Psoas muscle (tissue), 8 donors: ENCODE measurements at places on chromosomes 7 and 10. TPM values are rescaled to one million over a fixed set of nuclear protein-coding genes. Genes with fewer than 3 reads are reported as not detected.

DNA sequence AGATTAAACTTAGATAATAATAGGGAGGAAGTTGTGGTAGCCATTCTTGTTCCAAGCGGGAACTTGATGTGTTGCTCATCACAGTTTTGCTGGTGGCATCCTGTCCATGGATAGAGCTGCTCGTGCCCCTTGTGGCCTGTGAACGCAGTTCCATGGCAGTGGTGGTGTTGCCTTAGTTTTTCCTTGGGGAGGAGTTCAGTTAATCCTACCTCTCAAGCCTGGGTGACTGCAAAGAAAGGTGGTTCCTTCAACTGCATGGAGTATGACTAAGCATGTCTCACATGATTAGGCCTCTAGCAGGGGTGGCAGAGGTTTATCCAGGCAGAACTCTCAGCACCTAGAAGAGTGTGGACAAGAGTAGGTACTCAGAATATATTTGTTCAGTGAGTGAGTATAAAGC, 99.7 kb downstream of the MAPK8 start:
- no peak overlapping the region for H3K4me3 ChIP-seq
- peaks cover 15% of the 10 kb centered on the region for H3K36me3 ChIP-seq
- H3K27me3 ChIP-seq = no peaks in the 10 kb centered on the region
- no peaks in the 10 kb centered on the region for H3K4me1 ChIP-seq

HOXA13 gene
- not detected for total RNA-seq

DNA sequence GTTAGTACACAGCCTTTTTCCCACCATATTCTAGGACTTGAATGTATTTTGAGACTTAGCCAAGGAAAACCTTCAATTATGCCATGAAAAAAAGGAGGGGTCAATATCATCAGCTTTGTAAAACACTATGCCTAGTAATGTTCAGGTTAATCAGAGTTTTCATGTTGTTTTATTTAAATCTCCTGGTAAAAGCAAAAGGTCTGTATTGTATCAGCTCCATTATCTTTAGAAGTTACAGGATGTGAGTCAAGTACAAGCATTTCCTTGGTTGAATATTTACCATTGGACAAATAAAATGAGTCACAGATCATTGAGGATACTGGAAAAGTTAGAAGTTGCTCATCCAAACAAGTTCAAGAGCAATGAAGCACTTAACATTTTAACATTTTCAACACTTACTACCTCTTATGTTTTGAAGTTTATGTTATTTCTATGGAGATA, 89.9 kb upstream of the CAPZA2 start:
- H3K4me3 ChIP-seq = no peak overlapping the region
- peaks cover 14% of the 10 kb centered on the region for H3K4me1 ChIP-seq
- DNase-seq = no peak
- peaks cover 74% of the 10 kb centered on the region for H3K36me3 ChIP-seq

PLAC9 gene
- 7.8 TPM for total RNA-seq

GRCh38 chr10:59708816-59709394, 745 bp downstream of the SLC16A9 start:
- H3K36me3 ChIP-seq = no peaks in the 10 kb centered on the region
- peak overlapping the region; percentile 78 for H3K27ac ChIP-seq
- peaks cover 12% of the 10 kb centered on the region for H3K4me1 ChIP-seq
- peak; percentile 16 for DNase-seq

DNA sequence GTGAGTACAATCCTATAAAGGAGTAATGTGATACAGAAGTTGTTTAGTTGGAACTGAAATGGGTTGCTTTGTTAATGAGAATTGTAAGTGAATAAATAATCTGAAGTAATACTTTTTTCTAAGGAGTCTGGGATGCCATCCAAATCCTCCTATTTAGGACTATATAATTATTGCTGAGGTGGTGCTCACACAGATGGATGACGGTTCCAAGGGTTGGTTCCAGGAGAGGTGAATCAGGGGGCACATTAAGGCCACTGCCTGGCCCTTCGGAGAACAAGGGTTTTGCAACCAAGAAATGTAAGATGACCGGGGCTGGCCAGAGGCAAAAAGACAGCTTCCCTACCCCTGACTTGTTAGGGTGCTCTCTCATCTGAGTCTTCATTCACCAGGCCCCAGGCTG, 352.7 kb downstream of the PHTF2 start:
- no peaks in the 10 kb centered on the region for H3K27me3 ChIP-seq
- no peak overlapping the region for H3K4me3 ChIP-seq
- no peak overlapping the region for H3K27ac ChIP-seq

- H3K4me1 ChIP-seq = peaks cover 22% of the 10 kb centered on the region
- peak; percentile 78 for DNase-seq
- no peaks in the 10 kb centered on the region for H3K36me3 ChIP-seq
- H3K27me3 ChIP-seq = no peaks in the 10 kb centered on the region
- peak overlapping the region; percentile 30 for H3K4me3 ChIP-seq
These were observed 17.1 kb upstream of the TMEM120A start for GRCh38 chr7:76011442-76011861.

PTF1A gene
- total RNA-seq = not detected

WDR86 gene
- not detected for total RNA-seq

PIP gene
- total RNA-seq = not detected

DNA sequence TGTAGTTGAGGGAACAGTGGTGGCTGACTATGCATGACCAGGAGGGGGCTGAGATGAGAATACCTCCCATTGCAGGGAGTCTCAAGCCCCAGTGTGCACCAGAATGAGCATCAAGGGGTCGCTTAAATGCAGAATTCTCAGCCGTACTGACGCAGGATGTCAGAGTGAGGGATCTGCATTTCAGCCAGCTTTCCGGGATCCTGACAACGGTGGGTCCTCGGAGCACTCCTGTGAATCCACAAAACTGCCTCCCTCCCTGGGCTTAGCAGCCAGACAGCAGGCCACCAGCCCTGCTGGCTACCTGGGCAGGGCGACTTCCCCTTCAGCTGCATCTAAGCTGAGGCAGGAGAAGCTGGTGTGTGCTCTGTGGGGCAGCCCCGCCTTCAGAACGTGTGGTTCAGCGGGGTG, 21.8 kb upstream of the LOXL4 start:
- H3K27me3 ChIP-seq = no peaks in the 10 kb centered on the region
- no peak overlapping the region for H3K4me3 ChIP-seq
- no peaks in the 10 kb centered on the region for H3K36me3 ChIP-seq
- no peak overlapping the region for H3K27ac ChIP-seq

DNA sequence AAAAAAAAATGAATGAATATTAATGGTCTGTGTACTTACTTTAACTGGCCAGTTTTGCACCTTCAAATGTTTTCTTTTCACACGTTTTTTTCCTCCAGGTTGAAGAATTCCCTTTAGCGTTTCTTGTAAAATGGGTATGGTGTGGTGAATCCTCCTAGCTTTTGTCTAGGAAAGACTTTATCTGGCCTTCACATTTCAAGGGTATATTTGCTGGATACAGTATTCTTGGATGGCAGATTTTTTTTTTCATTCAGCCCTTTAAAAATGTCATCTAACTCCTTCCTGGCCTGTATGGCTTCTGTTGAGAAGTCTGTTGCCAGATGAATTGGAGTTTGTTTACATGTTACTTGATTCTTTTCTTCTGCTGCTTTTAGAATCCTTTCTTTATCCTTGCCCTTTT, 10.1 kb downstream of the SLC25A40 start:
- H3K36me3 ChIP-seq = no peaks in the 10 kb centered on the region
- H3K4me1 ChIP-seq = no peaks in the 10 kb centered on the region
- DNase-seq = no peak
- no peak overlapping the region for H3K4me3 ChIP-seq
- H3K27me3 ChIP-seq = no peaks in the 10 kb centered on the region
- H3K27ac ChIP-seq = no peak overlapping the region

GRCh38 chr7:33798686-33799325, 106.5 kb upstream of the BMPER start:
- H3K27me3 ChIP-seq = no peaks in the 10 kb centered on the region
- H3K4me3 ChIP-seq = no peak overlapping the region
- no peaks in the 10 kb centered on the region for H3K36me3 ChIP-seq
- DNase-seq = no peak
- no peaks in the 10 kb centered on the region for H3K4me1 ChIP-seq
- H3K27ac ChIP-seq = no peak overlapping the region

DNA sequence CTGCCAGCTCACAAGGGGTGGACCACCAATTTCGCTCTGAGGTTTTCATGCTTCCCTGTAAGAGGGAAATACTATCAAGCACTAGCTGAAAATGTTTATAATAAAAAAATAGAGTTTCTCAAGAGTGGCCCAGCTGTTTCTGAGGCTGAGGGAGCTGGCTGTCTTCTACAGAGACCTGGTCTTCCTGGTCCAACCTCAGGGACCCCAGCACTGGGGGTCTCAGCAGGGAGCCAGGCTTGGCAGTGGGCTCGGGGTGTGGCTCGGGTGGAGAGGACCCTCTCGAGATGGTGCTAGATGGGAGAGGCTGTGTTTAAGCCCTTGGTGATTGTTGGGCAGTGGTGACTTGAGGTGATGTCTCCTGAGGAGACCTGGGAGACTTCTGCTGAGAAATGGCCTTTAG, 87.3 kb upstream of the SHH start:
- H3K27me3 ChIP-seq = no peaks in the 10 kb centered on the region
- no peak for DNase-seq
- no peak overlapping the region for H3K27ac ChIP-seq

DNA sequence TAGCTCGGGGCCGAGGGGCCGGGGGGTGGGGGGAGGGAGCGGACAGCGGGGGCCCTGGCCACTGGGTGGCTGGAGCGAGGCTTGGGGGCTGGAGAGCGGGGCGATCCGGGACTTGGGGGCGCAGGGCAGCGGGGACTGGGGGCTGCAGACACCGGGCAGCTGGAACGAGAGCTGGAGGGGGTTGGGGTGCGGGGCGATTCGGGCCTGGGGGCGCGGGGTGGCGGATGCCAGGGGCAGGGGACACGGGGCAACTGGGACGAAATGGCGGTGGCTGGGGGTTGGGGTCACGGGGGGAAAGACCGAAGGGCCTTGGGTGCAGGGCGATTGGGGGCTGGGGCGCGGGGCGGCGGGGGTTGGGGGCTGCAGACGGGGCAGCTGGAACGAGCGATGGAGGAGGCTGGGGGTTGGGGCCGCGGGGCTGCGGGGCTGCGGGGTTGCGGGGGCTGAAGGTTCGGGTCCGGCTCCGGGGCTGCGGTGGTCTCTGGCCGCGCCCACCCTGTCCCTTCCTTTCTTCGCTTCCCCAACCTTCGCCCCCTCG, 590 bp downstream of the COL26A1 start:
- peak overlapping the region; percentile 69 for H3K4me3 ChIP-seq
- peaks cover 9% of the 10 kb centered on the region for H3K27me3 ChIP-seq
- no peak overlapping the region for H3K27ac ChIP-seq
- H3K4me1 ChIP-seq = no peaks in the 10 kb centered on the region
- no peak for DNase-seq

OR13A1 gene
- total RNA-seq = not detected

DNA sequence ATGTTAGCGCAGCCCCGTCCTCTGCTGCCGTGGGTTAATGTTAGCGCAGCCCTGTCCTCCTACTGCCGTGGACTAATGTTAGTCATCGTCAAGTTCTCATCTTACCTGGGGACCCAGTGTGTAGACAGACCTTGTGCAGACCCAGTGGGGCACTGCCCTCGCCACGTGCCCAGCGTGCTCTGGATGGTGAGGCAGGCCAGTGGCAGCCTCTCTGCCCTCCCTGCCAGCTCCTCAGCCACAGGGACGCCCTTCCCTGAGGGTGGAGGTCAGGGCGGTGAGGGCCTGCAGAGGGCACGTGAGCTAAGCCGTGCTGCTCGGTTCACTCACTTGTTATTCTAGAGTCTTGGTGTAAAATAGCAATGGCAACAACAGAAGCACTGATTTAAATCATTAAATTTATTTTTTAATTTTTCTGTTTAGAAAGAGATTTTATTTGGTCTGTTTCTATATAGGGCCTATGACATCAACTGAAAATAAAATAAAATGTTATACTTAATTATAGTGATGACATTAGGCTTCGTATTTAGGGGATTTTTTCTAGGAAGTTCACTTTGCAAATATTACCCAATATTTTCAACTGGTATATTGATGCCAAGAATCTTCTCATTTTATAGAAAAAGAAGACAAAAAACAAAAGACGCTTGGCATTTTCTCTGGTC, 48.4 kb downstream of the NKX6-2 start:
- no peak overlapping the region for H3K27ac ChIP-seq
- H3K4me3 ChIP-seq = no peak overlapping the region
- no peaks in the 10 kb centered on the region for H3K4me1 ChIP-seq
- DNase-seq = no peak
- peaks cover 14% of the 10 kb centered on the region for H3K36me3 ChIP-seq

ENKUR gene
- total RNA-seq = not detected

DNA sequence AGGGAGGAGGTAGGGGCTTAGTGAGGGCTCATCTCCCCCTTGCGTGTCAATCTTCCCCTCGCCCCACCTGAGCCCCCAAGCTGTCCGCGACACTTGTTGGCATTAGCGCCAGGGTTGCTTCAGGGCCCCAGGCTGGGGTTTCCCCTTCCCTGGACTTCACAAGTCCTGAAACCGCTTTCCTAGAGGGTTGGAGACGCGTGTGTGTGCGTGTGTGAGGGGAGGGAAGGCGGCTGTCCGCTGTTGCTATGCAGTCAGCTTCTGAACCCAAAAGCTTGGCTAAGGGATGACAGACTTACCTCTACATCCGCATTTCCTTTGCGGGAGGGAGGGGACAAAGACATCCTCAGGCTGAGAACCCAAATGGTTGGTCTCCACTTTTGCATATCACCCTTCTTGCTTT, 803 bp downstream of the GOLGA7B start:
- H3K4me3 ChIP-seq = peak overlapping the region; percentile 69
- DNase-seq = no peak
- peaks cover 8% of the 10 kb centered on the region for H3K4me1 ChIP-seq
- no peak overlapping the region for H3K27ac ChIP-seq

THNSL1 gene
- total RNA-seq = 3.2 TPM

- no peak overlapping the region for H3K27ac ChIP-seq
- H3K4me1 ChIP-seq = no peaks in the 10 kb centered on the region
- H3K36me3 ChIP-seq = no peaks in the 10 kb centered on the region
- DNase-seq = no peak
- H3K27me3 ChIP-seq = no peaks in the 10 kb centered on the region
These were observed 277.6 kb upstream of the SORCS1 start for GRCh38 chr10:107442035-107442505.

DNA sequence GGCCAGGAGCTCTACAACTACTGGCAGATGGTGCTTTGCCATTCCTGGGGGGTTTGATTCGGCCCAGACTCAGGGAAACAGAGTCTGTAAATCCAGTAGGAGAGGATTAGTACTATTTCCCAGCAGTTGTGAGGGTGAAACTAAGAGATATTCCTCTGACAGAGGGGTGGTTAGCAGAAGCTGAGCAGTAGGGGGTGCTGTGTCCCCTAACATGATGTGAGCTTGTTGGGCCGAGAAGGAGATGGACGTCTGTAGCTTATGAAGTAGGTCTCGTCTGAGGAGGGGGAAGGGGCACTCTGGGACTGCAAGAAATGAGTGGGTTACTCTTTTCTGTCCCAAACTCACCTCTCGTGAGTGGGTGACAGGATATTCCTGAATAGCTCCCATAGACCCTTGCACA, 179.2 kb upstream of the MBL2 start:
- H3K4me3 ChIP-seq = no peak overlapping the region
- no peaks in the 10 kb centered on the region for H3K4me1 ChIP-seq
- no peak for DNase-seq
- no peak overlapping the region for H3K27ac ChIP-seq
- H3K36me3 ChIP-seq = no peaks in the 10 kb centered on the region

- H3K4me3 ChIP-seq = no peak overlapping the region
- H3K4me1 ChIP-seq = peaks cover 9% of the 10 kb centered on the region
- H3K27ac ChIP-seq = no peak overlapping the region
- no peak for DNase-seq
- H3K27me3 ChIP-seq = no peaks in the 10 kb centered on the region
These were observed 44.8 kb upstream of the FGL2 start for GRCh38 chr7:77244222-77244934.
